Activated CD4-positive, alpha-beta T cell treated with anti-CD3 and anti-CD28 coated beads for 48 hours (primary cell): ENCODE measurements at places on chromosomes 11 and 22.

DNA sequence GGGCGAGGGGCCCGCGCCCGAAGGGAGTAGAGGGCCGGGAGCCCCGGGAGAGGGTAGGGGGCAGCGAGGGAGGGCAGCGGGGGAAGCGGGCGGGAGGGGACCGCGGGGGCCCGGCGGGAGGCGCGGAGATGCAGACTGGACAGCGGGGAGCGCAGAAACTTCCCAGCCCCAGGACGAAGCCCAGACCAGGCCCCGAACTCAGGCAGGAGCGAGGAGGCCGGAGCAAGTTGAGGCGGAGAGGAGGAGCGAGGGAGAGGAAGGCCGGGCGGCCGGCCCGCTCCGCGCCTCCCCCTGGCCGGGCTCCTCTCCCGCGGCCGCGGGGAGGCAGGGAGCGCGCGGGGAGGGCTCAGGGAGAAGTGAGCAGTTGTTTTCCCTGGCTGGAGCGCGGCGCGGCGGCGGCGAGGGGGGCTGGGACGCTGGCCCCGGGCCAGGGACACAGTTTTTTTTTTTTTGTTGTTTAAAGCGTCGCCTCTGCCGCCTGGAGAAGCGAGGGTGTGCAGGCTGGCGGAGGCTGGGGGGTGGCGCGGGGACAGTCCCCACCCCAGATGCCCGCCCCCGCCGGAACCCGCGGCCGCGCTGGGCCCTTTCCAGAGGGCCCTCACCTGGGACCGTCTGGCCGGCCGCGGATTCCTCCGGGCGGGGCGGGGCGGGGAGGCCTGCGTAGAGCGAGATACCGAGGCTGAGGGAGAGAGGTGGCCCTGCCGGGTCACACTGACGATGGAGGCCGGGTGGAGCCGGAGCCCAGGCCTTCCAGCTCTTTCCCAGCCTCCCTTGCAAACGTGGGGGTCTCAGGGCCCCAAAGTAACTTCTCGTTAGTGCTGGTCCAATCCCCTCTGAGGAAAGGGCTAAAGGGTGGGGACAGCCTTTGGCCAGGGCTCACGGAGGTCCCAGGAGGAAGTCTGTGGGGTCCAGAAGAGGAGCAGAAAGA is at the start of gene LTBP3:
TSS of gene LTBP3 (minus strand) at position 358 of the 928 bp plus-strand sequence. CDS start 400 bp downstream, outside the sequence.
- DNase-seq, result peak; percentile 49

GRCh38 chr11:118410055-118410745 is 8.8 kb downstream of the ATP5MG start:
- no peak for DNase-seq

DNA sequence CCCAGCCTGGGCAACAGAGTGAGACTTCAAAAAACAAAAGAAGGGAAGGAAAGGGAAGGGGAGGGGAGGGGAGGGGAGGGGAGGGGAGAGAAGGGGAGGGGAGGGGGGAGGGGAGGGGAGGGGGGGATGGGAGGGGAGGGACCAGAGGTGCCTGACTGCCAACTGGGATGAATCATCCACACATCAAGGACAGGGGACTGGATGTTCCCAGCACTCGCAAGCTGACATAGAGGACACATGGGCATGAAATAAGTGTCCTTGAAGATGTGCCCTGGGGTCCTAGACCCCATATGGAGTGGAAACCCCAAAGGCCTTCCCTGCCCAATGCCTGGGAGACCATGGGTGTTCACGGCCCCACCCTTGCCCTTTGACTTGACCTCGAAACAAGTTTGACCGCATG is 19.8 kb downstream of the TST start:
- DNase-seq, result no peak

DNA sequence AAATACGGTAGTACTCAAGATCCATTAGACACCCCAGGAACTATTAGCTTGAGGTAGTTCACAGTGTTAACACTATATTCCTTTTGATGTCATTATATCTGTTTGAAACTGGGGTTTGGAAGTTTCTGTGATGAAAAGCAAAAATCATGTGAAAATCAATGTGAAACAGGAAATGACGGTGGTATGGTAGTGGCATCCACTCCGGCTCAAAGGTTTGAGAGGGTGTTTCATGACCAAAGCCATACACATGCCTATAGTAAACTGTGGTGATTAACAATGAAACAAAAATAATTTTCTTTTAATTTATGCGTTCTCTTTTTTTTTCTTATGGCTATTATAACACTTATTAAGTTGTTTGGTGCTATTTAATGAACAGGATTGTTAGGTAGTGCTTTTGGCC is 10.9 kb downstream of the RAB38 start:
- no peak for DNase-seq

DNA sequence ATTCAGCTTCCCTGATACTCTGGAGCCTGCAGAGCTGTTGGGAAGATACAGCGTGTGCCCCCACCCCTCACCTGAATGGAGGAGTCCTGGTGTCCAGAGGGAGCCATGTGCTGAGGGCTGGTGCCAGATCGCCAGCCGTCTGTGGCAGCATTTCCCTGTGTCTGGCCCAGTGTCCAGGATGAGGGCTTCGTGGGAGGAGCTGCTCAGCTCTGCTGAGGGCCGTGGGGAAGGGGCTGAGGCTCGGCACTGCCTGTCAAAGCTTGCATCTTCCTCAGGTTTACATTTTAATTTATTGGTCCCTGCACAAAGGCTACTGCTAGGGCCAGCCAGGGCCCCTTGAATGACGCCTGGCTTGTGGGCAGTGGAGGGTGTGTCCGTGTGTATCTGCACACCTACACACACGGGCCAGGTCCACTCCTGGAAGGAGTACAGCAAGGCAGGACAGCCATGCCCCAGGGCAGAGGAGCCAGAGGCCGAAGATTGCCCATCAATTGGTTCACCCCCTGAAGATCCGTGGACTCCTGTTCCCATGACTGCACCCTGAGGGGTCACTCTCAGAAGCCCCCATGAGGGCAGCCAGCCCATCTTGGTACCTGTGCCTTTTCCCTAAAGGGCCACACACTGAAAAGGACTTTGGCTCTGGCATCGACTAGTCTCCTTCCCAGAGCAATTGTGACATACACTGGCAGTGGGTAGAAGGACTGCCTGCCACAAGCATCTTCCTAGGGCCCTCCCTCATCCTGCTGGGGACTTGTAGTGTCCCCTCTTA is 107.7 kb upstream of the PARVA start:
- no peak for DNase-seq

GRCh38 chr11:75938543-75938942 is 123.5 kb downstream of the UVRAG start:
- no peak for DNase-seq

- DNase-seq, result no peak
Observed at GRCh38 chr11:48074425-48075181, 94.2 kb downstream of the PTPRJ start.

DNA sequence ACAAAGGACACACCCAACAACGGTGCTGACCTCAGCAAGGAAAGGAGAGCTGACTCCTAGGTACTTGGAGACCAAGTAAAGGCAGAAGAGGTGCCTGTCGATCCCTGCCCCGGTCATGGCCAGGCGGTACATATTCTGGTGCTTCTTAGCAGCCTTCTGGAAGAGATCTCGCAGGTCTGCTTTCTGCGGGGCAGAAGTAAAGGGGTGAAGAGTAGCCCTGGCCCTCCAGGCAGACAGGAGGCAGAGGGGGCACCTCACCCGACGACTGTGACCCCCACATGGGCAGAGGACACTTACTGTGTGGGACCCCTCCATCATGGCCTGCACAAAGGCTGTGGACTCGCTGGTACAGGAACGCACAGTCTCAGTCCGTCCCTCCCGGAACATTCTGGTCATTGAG is 7.4 kb downstream of the CPT1B start:
- DNase-seq, result no peak

GRCh38 chr11:117972629-117973502 is 13.3 kb upstream of the IL10RA start:
- no peak for DNase-seq

DNA sequence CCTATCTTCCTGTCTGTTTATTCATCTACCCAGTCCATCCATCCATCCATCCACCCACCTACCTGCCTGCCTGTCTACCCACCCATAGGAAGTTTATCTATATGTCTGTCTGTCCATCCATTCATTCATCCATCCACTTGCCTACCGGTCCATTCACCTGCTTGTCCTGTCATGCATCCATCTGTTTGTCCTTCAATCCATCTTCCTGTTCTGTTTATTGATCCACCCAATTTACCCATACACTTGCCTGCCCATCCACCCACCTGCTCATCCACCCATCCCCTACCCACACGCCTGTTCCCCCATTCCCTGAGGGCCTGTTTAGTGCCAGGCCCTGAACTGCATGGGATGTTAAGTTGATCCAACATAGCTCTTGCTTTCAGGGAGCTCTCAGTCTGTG is 18.4 kb downstream of the PARVG start:
- no peak for DNase-seq

GRCh38 chr22:47443836-47444745 is 681.6 kb downstream of the TBC1D22A start:
- no peak for DNase-seq

- no peak for DNase-seq
Observed at GRCh38 chr11:44029977-44030911, 17.5 kb upstream of the ACCSL start.

- DNase-seq, result no peak
Observed at GRCh38 chr22:34437140-34437539, 516.9 kb upstream of the LARGE1 start.

DNA sequence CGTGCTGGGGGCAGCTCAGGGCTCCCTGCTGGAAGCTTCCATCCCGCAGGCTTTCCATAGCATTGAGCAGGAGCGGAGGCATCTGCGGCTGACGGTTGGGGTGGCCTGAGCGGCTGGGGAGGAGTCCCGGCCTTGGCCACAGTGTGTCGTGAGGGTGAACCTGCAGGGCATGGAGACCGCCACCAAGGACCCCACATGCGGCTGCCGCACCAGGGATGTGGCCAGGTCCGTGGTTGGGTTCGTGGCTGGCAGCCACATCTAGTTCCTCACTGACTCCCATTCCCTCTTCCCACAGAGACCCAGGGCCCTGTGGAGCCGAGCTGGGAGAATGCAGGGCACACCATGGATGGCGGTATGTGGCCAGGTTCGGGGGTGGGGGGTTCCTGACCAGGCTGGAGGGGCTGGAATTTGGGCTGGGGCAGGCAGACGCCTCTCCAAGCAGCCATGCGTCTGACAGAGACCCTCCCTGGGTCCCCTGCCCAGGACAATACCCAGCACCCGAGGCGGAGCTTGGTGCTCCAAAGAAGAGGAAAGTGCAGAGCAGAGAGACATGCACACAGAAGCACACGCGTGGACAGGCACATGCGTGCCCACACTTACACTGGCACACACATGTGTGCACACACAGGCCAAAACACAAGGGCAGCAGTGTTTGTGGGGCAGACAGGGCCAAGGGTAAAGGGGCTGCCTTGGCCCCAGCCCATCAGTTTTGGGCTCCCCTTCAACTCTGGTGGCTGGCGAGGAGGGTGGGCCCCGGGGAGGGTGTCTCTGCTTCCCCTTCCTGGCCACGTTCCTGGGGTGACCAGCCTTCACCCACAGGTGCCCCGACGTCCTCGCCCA is 2.7 kb downstream of the MUC5B start:
- no peak for DNase-seq

DNA sequence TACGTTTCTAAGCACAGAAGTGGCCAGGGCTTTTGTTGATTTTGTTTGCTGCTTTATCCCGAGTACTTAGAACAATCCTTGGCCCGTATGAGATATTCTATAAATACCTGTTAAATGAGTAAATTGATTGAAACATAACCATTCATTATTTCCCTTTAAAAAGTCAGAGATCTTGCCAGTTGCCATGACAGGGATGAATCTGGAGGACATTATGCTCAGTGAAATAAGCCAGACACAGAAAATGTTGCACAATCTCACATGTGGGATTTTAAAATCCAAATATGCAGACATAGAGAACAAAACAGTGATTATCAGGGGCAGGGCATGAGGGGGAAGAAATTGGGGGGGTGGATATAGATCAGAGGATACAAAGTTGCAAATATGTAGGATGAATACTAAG is 1240.1 kb downstream of the LRRC4C start:
- DNase-seq, result no peak

GRCh38 chr11:36278531-36279282 is 10.5 kb downstream of the COMMD9 start:
- DNase-seq, result no peak

DNA sequence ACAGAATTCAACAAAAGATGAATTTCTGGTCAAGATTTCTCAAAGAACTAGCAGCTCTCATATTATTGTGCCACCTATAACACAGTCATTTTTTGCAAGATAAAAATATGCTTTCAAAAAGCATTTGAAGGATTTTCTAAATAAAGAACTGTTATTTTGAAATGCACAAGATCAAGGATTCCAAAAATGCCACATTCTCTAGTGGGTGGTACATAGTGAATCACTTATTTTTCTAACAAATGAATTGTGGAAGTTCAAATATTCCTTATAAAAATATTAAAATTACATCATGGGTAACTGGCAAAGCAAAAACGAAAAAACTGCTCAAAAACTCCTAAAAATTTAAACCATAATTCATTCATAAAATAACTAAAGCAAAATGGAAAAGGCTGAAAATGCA is 2.1 kb downstream of the RNF141 start:
- DNase-seq, result no peak

DNA sequence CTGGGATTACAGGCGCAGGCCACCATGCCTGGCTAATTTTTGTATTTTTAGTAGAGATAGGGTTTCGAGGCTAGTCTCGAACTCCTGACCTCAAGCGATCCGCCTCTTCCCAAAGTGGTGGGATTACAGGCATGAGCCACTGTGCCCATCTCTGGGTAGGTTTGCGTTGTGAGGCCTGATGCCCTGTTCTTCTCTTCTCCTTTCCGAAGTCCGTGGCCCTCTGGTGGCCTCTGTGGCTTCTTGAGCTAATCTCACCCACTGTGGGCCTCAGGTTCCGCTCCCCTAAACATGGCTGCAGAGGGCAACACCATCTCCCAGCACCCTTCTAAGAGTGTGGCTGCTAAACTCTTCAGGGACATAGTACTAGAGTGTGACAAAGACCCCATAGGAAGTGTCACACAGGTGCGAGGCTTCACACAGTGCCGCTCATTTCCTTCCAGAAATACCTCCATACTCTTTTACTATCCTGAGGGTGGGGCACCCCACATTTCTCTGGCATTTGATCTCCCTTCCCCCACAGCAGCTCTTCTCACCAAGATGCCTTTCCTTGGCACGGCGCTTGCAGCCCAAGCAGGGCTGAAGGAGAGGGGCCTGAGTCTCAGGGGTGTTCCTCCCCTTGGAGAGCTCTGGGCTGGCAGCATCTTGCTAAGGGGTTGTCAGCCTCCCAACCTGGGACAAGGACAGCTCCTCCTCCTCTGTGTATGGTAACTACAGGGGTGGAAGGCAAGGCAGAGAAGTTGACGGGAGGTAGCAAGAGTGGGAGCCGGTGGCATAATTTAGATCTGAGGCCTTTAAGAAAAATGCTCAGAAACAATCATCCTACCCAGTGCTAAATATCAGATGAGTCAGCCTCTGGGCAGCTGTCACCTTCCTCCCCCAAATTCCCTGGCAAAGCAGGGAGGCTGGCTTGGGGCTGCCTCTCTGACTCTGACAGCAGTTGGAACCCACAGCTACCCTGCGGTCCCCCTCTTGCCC is 6.1 kb downstream of the THY1 start:
- DNase-seq, result no peak
